Naive thymus-derived CD4-positive, alpha-beta T cell (primary cell): ENCODE measurements at places on chromosomes 3 and 15. TPM values are rescaled to one million over a fixed set of nuclear protein-coding genes. Genes with fewer than 3 reads are reported as not detected.
A peak's percentile ranks its signal among the peaks of the same experiment; 100 is the strongest.

DNA sequence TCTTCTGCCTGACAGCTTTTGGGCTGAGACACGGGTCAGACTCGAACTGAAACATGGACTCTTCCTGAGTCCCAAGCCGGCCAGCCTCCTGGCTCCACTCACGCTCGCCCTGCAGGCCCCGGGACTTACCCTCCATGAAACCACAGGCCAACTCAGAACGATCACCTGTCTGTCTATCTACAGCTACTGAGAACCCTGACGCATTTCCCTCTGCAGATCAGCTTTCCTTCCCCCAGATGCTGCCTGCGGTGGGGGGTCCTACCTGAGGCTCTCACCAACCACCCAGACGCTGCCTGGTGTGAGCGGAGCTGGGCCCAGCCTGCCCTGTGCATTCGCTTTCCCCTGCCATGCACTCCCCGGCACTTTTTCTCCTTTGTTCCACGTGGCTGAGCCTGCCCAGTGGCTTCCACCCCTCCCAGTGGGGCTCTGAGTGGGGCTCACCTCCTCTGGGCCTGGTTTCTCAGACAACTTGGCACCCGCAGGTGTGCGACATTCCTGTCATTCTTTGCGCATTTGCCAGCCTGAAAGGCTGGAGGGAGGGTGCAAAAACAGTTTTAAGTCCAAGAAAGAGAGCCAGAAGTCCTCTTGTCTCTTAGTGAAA is 60.2 kb downstream of the PLXNA1 start:
- DNase-seq: no peak

DNA sequence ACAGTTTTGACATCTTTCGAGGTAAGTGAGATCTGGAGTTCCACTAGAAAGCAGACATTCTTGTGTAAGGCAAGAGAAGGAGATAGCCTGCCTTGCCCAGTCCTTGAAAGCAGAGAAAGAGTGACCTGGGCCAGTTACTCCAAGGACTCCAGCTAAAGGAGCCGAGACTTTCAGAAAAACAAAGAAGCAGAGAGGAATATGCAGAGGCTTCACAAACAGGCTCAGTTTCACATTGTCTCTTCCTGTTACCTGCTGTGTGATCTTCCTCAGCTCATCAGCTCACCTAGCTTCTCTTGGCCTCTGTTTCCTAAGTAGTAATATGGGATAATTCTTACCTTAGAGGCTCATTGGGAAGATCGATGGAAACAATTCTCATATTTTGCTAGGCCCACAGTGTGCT is 81.0 kb downstream of the CDC25A start:
- DNase-seq: no peak

- no peak for DNase-seq
Observed at GRCh38 chr3:17195192-17195611, 310.4 kb downstream of the PLCL2 start.

DNA sequence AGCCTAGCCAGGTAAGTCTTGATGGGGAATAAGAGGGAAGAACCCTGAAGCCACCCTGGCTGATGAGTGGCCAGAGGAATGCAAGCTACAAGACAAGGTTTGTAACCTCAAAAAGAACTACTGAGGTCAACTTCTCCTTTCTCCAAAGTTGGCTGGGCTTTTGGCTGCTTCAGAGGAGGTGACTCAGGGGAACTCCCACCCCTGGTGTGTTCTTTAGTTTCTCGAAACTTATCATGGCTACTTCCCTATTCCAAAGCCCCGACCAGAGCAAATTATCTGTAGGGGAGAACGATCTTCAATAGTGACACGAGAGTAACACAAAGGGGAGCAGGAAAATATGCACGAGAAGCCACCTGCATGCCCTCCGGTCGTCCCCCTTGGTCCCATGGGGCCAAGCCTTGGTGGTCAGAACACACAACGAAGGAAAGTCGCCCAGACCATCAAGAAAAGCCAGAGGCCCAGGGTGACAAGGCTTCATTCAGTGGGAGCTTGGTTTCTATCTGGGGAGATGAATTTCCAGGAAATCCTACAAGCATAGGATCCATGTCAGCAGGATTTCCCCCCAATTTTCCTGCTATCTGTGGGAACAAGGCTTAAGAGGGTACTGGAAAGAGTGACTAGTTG is 6.5 kb upstream of the BCL2A1 start:
- DNase-seq: no peak

DNA sequence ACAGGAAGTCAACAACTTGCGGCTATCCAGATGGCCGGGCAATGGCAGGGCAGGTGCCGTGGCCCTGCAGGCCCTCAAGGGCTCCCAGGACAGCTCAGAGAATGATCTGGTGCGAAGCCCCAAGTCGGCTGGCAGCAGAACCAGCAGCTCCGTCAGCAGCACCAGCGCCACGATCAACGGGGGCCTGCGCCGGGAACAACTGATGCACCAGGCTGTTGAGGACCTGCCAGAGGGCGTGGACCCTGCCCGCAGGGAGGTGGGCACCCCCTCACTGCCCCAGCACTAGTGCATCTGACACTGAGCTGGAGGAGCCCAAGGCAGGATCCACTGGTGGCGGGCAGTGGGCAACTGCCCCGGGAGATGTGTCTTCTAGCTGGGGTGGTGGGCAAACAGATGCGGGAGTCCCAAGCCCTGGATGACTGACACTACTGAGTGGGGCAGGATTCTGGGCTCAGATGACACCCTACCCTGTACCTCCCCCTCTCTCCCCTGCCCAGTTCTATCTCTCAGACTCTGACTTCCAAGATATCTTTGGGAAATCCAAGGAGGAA is 15.9 kb downstream of the VILL start:
- DNase-seq: no peak

DNA sequence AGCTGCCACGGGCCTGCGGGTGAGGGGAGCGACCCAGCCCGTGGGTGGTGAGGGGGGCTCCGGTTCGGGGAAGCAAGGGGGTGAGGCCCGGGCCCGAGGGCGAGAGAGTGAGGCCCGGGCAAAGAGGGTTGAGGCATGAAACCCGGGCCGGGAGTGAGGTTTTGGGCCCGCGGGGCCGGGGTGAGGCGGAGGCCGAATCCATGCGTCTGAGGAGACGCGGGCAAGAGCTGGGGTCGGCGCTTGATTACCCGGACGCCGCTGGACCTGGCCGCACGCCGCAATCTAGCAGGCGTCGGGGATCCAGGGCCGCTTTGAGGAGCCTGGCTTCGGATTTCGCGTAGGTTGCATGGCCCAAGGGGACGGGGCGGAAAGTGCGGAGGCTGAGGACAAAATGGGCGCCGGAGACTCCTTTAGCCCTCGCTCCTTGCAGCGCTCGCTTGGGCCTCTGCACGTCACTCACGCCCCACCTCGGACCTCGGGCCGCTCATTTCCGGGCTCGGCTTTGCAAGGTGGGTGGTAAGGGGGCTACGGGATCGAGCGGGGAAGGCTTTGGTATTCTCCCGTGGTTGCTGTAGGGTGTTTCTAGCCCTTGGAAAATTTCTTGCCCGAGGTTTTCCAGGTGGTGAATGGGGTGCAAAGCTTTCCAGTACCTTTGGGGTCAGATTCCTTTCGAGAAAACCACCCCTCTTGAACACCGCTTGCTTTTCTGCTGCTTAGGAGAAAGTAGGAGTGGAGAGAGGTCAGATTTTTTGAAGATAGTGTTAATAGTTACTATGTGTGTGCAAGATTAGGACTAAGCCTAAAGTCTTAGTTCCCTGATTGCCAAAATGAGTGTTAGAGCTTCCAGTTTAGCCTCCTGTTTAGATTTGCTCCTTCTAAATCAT is 827 bp downstream of the SLC25A36 start:
- DNase-seq: peak; percentile 28

- no peak for DNase-seq
Observed at GRCh38 chr3:155138677-155139076, 58.6 kb downstream of the MME start.

GRCh38 chr3:81980596-81981494 is 219.4 kb upstream of the GBE1 start:
- DNase-seq: no peak

DNA sequence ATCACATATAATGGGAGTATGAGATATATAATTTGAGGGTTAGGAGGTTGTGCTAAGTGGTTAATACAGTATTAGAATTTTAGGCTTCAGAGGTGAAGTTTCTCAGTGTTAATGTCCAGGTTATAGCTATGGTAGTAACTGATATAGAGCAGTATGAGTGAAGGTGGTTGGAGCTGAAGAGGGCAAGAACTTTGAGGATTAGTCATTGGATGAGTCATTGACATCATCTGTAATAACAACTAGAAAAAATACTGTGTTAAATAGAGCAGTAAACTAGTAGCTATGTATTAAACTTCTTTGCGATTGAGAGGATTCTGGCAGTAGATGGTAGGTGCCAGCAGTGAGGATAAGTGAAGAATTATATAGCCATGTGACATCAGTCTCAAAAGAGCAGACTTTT is 47.5 kb upstream of the EIF3J start:
- no peak for DNase-seq

- no peak for DNase-seq
Observed at GRCh38 chr3:117109178-117109577, 399.6 kb downstream of the TUSC7 start.

DNA sequence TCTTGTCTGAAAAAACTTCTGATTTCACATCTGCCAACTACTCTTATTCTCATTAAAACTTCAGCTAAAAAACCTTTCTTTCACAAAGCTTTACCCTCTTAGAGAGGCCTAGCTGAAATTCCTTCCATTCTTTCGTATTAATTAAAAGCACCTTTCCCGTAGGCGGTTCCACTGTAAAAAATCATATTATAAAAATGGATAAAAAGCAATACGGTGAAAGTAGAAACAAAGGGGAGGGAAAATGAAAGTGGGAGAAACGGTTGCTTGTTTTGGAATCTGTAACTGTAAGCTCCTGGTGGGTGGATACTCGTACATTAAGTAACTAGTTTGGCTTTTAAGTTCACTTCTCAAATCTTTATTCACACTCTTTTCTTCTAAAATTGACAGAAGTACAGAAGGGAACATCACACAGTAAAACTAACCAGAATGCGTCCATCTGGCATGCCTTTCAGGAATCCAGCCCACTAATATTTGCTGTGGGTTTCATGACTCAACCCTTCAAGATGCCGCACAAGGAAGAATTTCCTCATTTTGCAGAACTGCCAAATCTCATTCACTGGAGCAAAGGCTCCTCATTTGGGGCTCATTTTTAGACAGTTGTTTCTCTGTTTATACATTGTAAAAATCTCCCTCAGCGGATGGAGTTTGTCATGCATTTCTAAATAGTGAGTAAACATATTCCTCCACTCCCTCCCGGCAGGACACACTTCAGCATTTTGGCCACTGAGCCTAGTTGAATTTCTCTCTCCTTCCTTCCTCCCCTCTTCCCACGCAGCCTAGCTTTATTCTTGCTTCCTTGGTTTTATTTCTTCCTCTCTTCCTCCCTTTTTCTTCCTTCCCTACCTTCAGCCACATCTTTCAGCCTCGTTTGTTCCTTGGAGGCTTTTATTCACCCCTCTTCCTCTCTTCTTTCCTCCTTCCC is 419.5 kb upstream of the NAALADL2 start:
- no peak for DNase-seq

- DNase-seq: no peak
Observed at GRCh38 chr3:98874602-98875249, 26.8 kb downstream of the DCBLD2 start.

- DNase-seq: no peak
Observed at GRCh38 chr3:134001251-134001650, 28.5 kb downstream of the SLCO2A1 start.

GRCh38 chr3:113377158-113377557 is 64.1 kb downstream of the CFAP44 start:
- no peak for DNase-seq

DNA sequence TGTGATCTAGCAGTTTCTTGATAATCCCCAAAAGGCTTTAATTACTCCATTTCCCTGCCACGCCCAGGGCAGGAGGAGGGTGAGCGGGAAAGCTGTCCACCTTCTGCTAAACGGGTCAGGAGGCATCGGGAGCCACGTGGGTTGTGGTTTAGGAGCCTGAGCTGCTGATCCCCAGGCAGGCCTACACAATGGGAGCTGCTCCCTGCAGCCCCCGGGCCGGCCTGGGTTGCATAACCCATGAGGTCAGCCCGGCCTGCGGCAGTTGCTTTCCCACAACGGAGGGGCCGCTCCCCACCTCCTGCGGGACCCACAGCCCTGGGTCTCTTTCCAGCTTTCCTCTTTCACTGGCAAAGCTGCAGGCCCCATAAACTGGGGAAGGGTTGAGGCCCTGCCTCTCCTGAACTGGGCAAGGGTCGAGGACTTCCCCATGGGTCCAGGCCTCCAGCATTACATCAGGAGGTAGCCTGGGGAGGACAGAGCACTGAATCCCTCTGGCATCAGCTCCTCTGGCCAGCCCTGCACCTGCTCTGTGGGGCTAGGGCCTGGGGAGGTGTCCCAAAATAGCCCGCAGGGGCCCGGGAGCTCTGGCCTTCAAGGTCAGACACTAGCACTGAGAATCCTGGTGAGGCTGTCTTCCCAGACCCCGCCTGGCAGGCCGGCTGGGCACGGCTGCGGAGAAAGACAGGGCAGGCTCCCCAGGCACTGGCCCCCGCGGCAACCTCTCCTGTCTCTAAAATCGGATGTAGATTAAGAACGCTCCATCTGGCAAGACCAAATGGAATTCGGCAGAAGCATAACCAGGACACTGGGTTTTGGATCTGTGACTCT is 47.3 kb downstream of the ZDHHC19 start:
- DNase-seq: no peak

DNA sequence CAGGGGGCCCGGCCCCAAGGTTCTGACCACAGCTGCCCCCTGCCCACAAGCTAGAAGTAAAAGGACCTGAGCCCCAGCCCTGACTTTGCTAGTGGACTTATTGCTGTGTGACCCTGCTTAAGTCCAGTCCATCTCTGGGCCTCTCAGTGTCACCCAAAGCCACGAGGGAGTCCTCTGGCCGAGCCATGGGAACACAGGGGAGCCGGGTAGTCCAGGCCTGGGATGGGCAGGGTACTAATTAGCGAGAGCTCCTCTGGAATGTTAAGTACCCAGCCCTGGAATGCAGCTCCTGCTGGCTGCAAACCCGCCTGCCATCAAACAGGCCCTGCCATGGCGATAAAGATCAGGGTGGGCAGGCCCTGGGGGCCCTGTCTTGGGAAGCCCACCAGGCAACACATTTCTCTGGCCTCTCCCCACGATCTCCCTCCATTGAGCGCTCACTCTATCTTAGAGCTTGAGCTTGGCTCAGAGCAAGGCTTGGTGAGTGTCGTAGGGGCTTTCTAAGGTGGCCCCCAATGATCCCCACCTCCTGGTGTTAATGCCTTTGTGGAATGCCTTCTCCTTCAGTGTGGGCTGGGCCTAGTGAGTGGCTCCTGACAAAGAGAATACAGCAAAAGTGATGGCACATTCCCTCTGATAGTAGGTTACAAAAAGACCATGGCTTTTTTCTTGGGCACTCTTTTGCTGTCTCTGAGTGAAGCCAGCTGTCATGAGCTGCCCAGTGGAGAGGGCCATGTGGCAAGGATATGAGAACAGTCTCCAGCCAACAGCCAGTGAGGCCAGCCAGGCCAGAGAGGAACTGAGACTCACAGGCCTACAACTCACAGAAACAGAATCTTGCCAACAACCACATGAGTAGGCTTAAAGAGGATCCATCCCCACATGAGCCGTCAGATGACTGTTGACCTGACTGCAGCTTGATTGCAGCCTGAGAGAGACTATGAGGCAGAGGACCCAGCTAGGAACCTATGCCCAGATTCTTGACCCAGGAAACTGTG is 133.1 kb downstream of the SMAD6 start:
- DNase-seq: no peak

Gene RETNLB
- total RNA-seq: not detected

Gene SERPINI2
- total RNA-seq: 0.74 TPM

Gene LSMEM2
- not detected in 2 replicates for total RNA-seq

Gene CCRL2
- total RNA-seq: 0.35 TPM

Gene IL5RA
- total RNA-seq: 1.1 TPM

Gene NANOGP8
- total RNA-seq: not detected in 2 replicates

Gene GOLGA8M
- 3.2 TPM for total RNA-seq

Gene FOXB1
- not detected for total RNA-seq

Gene ARPP19
- total RNA-seq: 94.9 TPM

Gene HDC
- not detected for total RNA-seq

Gene CPNE9
- total RNA-seq: not detected

Gene DCP1A
- 46.1 TPM for total RNA-seq
